Dorsolateral prefrontal cortex (tissue), 122 donors: ENCODE measurements at places on chromosomes 7 and 10.
A peak's percentile ranks its signal among the peaks of the same experiment; 100 is the strongest.

DNA sequence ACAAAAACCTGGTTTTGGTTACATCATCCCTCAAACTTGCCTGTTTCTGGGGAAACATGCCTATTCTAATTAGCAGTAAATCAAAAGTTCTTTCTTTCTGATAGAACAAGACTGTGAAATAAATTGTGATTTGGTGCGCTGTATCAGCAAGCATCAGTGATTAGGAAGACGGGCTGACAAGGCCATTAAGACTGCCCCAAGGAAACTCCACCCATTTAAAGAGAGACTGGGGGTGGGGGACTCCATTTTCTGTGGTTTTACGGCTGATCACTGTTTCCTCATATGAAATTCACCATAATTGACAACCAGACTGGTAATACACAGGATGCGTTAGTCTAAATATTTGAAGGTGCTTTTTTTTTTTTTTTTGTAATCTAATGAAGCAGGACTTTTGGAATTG lies 68.7 kb downstream of the MBL2 start:
- no peak for DNase-seq

DNA sequence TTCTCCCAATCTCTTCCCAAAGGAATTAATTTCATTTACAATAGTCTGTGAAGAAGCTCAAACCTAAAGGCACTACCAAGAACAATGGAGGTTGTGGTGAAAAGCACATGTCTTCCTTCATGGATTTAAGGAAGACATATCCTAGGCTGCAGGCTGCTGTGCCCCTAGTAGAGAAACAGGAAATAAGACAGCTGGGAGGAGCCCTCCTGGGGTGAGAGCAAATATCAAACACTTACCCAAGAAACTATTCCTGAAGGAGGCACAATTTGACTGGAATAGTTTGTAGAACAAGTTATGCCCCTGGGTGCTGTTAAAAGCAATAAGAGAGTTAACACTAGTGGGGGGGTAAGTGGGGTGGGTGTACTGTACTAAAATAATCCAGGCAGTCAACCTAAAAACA lies 30.1 kb downstream of the PDZD8 start:
- DNase-seq: no peak

GRCh38 chr7:97271619-97272018 lies 154.1 kb downstream of the SDHAF3 start:
- no peak for DNase-seq

DNA sequence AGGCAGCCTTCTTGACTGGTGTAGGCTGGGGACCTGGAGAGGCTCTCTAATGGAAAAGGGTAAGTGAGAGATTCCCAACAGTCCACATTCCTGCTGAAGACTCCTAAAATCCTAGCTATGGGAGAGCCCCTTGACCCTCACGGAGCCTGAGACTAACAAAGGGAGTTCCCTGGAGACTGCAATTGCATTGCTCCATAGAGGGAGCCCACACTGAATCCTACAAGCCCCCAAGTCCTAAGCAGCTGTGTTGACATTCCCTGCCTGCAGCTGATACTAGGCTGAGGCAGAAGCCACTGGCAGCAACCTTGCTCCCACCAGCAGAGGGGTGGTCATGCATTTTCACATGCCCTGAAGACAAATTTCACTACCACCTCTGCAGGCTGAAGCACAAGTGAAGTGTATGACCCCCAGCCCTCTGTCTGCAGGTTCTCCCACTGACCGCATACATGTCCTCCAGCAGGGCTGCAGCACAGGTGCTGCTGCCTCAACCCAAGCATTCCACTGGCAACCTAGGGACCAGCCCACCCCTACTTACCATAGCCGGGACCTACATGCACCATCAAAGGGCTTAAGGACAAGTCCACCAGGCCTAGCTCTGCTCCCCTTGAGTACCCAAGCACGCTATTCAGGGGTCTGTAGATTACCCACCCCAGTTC lies 130.3 kb upstream of the SLC13A1 start:
- no peak for DNase-seq

GRCh38 chr10:68955355-68955831 lies 577 bp upstream of the DDX21 start:
- no peak for DNase-seq

DNA sequence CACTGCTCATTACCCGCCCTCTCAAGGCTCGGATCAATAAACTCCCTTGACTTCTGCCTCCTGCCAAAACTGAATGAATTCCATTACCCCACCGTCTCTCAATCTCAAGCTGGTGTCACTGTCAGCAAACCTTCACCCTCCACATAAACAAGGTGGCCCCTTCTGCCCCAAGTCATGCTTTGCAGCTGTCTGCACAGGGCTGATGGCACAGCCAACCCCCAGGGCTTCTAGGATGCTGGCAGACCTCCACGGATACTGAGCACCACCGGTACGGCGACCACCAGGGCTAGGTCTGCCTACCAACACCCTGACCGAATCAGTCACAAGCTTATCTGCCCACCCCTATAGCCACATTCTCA lies 46.1 kb downstream of the PARD3 start:
- no peak for DNase-seq

DNA sequence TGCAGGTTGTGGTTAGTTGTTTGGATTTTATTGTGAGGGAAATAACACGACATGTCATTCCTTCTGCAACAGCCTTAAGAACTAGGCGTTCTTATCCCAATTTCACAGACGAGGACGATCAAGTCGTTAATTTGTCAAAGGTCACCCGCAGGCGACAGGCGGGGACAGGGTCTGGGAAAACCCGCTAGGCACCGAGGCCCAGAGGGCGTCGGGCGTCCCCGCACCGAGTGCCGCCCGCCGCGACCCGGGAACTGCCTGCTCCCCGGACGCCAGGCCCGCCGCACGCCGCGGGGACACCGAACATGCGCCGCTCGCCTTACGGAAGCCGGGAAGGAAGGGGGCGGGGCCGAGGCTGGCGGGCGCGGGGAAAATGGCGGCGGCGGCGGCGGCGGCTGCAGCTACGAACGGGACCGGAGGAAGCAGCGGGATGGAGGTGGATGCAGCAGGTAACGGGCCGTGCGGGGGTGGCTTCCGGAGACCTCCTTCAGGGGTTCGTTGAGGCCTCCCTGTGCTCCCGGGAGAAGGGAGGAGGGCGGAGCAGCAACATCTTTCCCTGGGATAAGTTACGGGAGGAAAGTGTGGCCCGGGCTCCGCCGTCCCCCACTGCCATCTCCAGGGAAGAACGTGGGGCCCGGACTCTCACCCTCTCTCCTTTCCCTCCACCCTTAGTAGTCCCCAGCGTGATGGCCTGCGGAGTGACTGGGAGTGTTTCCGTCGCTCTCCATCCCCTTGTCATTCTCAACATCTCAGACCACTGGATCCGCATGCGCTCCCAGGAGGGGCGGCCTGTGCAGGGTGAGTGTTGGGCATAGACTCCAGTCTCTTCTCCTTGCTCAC lies at the start of gene COPS6:
Gene COPS6 (plus strand): TSS at position 349 of the 837 bp plus-strand sequence. CDS start 22 bp downstream, at position 371.
- peak; percentile 66 for DNase-seq

GRCh38 chr10:83165265-83165664 lies 974.0 kb upstream of the GHITM start:
- DNase-seq: no peak

DNA sequence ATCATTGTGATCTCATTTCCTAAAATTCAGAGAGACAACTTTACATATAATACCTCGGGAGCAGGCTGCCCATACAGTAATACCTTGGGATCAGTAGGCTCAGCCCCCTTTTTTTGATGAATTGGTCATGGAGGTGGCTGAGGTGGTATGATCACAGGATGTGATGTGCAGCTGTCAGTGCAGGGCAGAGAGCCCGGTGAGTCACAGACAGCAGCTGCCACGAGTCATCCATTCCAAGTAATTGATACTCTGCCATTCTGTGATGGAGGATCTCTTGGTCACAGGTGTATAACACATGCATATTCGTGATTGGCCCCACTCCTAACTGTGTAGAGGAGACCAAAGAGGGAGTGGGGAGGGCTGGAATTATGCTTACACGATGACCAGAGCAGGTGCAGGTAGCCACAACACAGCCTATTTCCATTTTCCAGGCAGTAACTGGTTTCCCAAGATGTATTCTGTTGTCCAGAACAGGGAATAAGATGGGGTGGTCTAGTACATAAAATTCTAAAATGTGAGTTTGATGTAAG lies 14.1 kb downstream of the NRCAM start:
- no peak for DNase-seq
